ENCODE measurements at places on chromosomes 6 and 20.

DNA sequence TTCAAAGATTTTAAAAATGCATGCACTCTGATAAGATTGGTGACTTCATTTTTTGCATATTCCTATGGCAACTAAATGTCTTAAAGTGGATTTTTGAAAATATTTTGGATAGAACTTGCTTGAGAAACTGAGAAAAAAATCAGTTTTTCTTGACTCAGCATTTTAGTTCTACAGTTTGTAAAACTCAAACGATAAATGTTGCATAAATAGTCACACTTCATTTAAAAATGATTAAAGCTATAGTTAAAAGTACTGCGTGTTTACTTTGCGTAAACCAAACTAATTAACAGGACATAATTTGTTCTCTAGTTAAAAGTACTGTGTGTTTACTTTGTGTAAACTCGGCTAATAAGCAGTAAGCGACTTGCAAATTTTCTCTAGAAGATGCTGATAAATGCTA is 28.3 kb upstream of the MEI4 start:
- no peak for DNase-seq

GRCh38 chr6:13763740-13764381 is 50.5 kb downstream of the MCUR1 start:
- DNase-seq = peak; percentile 33

GRCh38 chr6:106529438-106529837 is 99.9 kb downstream of the RTN4IP1 start:
- DNase-seq = no peak

GRCh38 chr6:166586424-166587156 is at the start of gene RAMACL:
Gene RAMACL (minus strand): TSS chr6:166586678. CDS start chr6:166586477, 201 bp downstream.
- DNase-seq = peak; percentile 30

DNA sequence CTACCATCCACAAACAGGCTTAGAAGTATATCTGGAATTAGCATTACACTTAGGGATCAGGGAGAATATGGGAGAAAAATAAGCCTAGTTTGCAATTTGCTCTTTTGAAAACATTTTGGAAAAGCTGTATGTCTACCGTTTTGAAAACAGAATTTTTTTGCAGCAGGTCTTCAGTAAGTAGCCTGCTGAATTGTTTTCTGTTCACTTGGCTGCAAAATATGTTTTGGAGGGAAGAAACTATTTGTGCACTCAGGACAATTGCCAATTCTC is 39.6 kb downstream of the ILRUN start:
- DNase-seq = no peak

- no peak for DNase-seq
Measured at GRCh38 chr6:150004101-150004782, 21.1 kb downstream of the RAET1L start.

DNA sequence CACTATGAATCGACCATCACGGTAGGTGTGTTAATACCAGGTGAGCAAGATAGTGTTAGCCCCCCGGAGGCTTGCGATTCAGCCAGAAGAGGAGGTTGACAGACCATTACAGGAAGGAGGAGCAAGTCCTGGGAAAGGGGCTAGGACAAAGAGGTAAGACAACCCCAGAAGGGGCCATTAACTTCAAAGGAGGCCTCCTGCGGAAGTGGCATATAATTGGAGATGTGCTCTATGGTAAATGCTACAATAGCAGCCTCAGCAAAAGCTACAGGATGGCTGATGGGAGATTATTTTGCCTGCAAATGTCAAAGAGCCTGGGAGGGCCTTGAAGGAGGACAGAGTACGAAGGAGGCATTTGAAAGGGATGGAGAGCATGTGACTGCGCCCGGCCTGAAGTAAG is 108.6 kb upstream of the CITED2 start:
- DNase-seq = no peak

GRCh38 chr6:97097068-97098047 is 172.8 kb downstream of the KLHL32 start:
- DNase-seq = no peak

- DNase-seq = no peak
Measured at GRCh38 chr6:122322824-122323223, 76.6 kb upstream of the HSF2 start.

DNA sequence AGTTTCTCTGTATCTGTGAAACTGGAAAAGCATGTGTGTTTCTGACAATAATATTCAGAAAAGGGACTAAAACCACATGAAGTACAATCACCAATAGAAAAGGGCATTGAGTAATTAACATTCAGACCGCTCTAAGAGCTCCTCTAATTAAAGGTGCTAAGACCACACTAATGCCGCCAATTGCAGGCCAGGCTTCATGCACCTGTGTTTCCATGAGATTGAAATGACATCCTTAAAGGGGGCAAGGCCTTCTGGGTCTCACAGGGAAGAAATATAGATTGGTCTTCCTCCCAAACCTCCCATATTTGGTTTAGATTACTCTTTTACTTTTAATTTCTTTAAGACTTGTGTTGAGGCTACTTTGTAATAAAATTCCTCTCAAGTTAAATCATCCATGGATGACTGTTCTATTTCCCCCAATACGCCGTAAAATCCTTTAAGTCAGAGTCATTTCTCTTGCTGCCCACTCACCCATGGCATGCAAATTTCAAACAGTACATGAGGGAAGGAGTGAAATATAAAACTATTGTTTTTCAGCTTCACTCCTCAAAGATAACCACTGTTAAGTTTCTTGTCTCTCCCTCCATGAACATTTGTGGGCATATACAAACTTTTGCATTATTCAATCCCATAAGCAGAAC is 110.6 kb downstream of the UBE3D start:
- DNase-seq = no peak

DNA sequence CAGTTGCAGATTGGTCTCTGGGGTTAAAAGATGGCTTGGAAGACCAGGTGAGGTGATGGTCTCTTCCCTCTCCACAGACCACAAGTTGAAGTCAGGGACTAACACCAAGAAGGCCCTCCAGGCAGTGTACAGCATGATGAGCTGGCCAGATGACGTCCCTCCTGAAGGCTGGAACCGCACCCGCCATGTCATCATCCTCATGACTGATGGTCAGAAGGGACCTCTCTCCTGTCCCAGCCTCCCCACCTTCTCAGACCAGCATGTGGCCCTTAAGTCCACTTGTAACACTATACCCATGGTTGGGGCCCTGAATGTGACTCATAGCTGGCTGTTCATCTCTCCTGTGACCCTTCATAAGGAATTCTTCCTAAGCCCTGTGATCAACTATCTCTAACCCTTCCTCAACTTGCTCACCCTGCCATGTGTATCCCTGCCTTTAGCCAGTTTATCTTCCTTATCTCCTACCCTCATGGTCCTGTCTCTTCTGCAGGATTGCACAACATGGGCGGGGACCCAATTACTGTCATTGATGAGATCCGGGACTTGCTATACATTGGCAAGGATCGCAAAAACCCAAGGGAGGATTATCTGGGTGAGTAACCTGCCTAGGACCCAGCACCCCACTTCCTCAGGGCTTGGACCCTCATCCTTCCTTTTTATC is 3.0 kb downstream of the CFB start:
- DNase-seq = no peak

DNA sequence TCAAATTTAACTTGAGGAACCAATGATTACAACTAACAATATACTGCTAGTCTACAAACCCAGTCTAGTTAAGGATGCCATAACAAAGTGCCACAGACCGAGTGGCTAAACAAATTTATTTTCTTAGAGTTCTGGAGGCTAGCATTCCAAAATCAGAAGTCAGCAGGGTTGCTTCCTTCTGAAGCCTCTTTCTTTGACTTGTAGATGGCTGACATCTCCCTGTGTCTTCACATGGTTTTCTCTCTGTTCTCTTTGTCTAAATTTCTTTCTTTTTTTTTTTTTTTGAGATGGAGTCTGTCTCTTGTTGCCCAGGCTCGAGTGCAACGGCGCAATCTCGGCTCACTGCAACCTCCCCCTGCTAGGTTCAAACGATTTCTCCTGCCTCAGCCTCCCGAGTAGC is 56.1 kb downstream of the NCOA3 start:
- no peak for DNase-seq

DNA sequence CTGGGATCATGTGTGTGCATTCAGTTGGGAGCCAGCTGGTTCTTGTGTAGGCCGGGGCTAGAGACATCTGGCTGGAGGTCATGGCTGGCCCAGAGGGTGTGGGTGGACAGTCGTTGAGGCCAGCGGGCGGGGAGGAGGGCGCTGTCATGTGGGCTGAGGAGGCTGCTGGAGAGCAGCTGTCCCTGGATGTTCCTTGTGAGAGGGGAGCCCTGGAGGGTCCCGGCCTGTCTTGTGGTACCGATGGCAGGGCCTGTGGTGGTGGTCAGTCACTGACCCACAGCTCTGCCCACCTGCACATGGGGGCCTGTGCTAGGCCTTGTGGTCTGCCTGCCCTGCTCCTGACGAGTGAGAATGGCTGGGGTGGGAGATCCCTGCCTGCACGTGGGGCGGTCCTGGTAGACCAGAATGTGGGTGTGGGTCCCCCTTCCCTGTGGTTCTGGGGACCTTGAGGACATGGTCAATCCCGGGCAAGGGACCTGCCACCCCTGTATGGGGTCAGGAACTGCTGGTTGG is 1.9 kb upstream of the C20orf204 start:
- DNase-seq = no peak

Data from activated naive CD4-positive, alpha-beta T cell treated with anti-CD3 and anti-CD28 coated beads, Interleukin-2, amount 50 U/mL, for 16 hours (primary cell).